ENCODE measurements at places on chromosomes 11 and 22. TPM values are rescaled to one million over a fixed set of nuclear protein-coding genes. Genes with fewer than 3 reads are reported as not detected.

KDM2A gene
- total RNA-seq, result 28.9 TPM

HPX gene
- 0.27 TPM for total RNA-seq

PNPLA3 gene
- total RNA-seq, result 0.40 TPM

FJX1 gene
- 79.0 TPM for total RNA-seq

FOLR3 gene
- not detected for total RNA-seq

MISFA gene
- total RNA-seq, result not detected

RANBP1 gene
- total RNA-seq, result 521 TPM

SCN2B gene
- not detected for total RNA-seq

POTEH gene
- total RNA-seq, result not detected

FIBIN gene
- total RNA-seq, result not detected

BLID gene
- total RNA-seq, result not detected

MCM5 gene
- 110 TPM for total RNA-seq

NAALADL1 gene
- 6.2 TPM for total RNA-seq

DDT gene
- 116 TPM for total RNA-seq

RIMBP3B gene
- total RNA-seq, result not detected

SCGB2A2 gene
- not detected for total RNA-seq

TMPRSS6 gene
- not detected for total RNA-seq

OR2D2 gene
- total RNA-seq, result not detected

KDM4D gene
- total RNA-seq, result 0.64 TPM

TBX1 gene
- total RNA-seq, result 14.5 TPM

HEPN1 gene
- not detected for total RNA-seq

HBB gene
- total RNA-seq, result not detected

C2CD2L gene
- total RNA-seq, result 10.4 TPM

CSNK2A3 gene
- total RNA-seq, result 1.5 TPM

FGF4 gene
- not detected for total RNA-seq

PLAAT4 gene
- 12.7 TPM for total RNA-seq

P2RY6 gene
- total RNA-seq, result 0.44 TPM

PGR gene
- not detected for total RNA-seq

E2F8 gene
- total RNA-seq, result 4.5 TPM

WNT11 gene
- total RNA-seq, result not detected

TRPC6 gene
- 0.15 TPM for total RNA-seq

PDGFD gene
- 14.5 TPM for total RNA-seq

MUC2 gene
- not detected for total RNA-seq

NXPE2 gene
- total RNA-seq, result not detected

PAX6 gene
- total RNA-seq, result not detected

TRIM34 gene
- total RNA-seq, result 10.8 TPM

SELENOH gene
- total RNA-seq, result 291 TPM

EIF3D gene
- 411 TPM for total RNA-seq

EFCAB6 gene
- under 0.01 TPM for total RNA-seq

MOGAT2 gene
- total RNA-seq, result not detected

MMP1 gene
- 3,905 TPM for total RNA-seq

SLC17A6 gene
- total RNA-seq, result not detected

SHANK2 gene
- total RNA-seq, result not detected

TESMIN gene
- total RNA-seq, result 5.3 TPM

AAMDC gene
- total RNA-seq, result 53.5 TPM

MALAT1 gene
- total RNA-seq, result 797 TPM

SLC1A2 gene
- not detected for total RNA-seq

F2 gene
- 0.10 TPM for total RNA-seq

BTBD18 gene
- total RNA-seq, result not detected

AIFM3 gene
- total RNA-seq, result 0.07 TPM

GLYATL1 gene
- total RNA-seq, result not detected

PAAF1 gene
- 6.3 TPM for total RNA-seq

RPS6KB2 gene
- total RNA-seq, result 76.4 TPM

HPS4 gene
- total RNA-seq, result 24.9 TPM

RIC8A gene
- total RNA-seq, result 109 TPM

BBOX1 gene
- total RNA-seq, result not detected

Measured in mammary microvascular endothelial cell (primary cell).